ENCODE measurements at places on chromosomes 6 and 20. TPM values are rescaled to one million over a fixed set of nuclear protein-coding genes. Genes with fewer than 3 reads are reported as not detected.

The OPN5 gene
- total RNA-seq, result not detected

The TMC2 gene
- not detected for total RNA-seq

The PAK5 gene
- 0.03 TPM for total RNA-seq

The PDE7B gene
- 53.1 TPM for total RNA-seq

The LRFN2 gene
- total RNA-seq, result not detected

The EFCAB8 gene
- 0.33 TPM for total RNA-seq

The LST1 gene
- 0.23 TPM for total RNA-seq

Data from smooth muscle cell of the pulmonary artery (primary cell).